GM23338 (cell line): ENCODE measurements at places on chromosomes 7 and 10. TPM values are rescaled to one million over a fixed set of nuclear protein-coding genes. Genes with fewer than 3 reads are reported as not detected.

- no peak overlapping the region for H3K4me3 ChIP-seq
- no peak overlapping the region for H3K27ac ChIP-seq
- no peaks in the 10 kb centered on the region for H3K4me1 ChIP-seq
- no peaks in the 10 kb centered on the region for H3K27me3 ChIP-seq
- no peak for DNase-seq
- no peaks in the 10 kb centered on the region for H3K36me3 ChIP-seq
Observed at GRCh38 chr7:69062020-69062765, 536.1 kb upstream of the AUTS2 start.

DNA sequence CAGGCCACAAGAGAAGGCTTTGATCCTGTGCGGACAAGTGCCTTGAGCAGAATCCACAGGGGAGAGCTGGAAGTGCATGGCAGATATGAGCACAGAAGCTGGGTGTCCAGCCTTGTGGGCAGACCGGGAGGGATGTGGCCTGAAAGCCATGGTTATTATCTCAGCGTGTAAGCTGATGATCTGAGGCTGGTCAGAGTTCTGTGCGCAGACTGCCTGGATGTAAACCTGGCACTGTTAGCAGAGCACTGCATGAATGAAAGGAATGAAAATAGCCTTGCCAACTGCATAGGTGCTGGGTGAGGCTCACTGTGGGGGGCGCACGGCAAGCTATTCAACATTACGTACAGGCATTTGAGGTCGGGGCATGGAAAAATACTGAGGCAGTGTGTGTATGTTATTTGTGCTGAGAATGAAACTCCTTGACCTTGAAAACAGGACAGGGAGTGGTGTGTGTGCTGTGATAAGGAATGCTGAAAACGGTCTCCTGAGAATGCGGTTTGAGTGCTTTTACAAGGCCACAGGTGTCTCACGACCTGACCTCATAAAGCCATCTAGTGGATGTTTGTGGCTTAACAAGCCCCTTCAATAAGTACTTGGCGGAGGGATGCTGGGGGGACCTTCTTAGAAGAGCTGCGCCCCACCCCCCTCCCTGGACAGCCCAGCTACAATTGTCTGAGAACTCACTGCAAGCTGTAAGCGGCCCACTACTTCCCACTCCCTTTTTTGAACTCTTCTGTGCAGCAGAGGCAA lies 18.7 kb downstream of the AKR1C1 start:
- H3K36me3 ChIP-seq = no peaks in the 10 kb centered on the region
- peaks cover 8% of the 10 kb centered on the region; the same call in 1 of the 2 replicates for H3K4me1 ChIP-seq

GRCh38 chr7:2937701-2938513 lies 93.8 kb upstream of the GNA12 start:
- H3K4me1 ChIP-seq = no peaks in the 10 kb centered on the region
- no peaks in the 10 kb centered on the region for H3K27me3 ChIP-seq
- no peaks in the 10 kb centered on the region; the same call in 1 of the 2 replicates for H3K36me3 ChIP-seq
- H3K27ac ChIP-seq = no peak overlapping the region
- H3K4me3 ChIP-seq = no peak overlapping the region

- no peak for DNase-seq
- H3K36me3 ChIP-seq = no peaks in the 10 kb centered on the region
- H3K4me3 ChIP-seq = no peak overlapping the region
- H3K4me1 ChIP-seq = no peaks in the 10 kb centered on the region
Observed at GRCh38 chr10:109698882-109699664, 224.2 kb downstream of the XPNPEP1 start.

- H3K4me3 ChIP-seq = no peak overlapping the region
- H3K36me3 ChIP-seq = no peaks in the 10 kb centered on the region
- H3K27ac ChIP-seq = no peak overlapping the region
- no peaks in the 10 kb centered on the region for H3K4me1 ChIP-seq
- H3K27me3 ChIP-seq = no peaks in the 10 kb centered on the region
Observed at GRCh38 chr7:47354071-47354470, 227.8 kb downstream of the TNS3 start.

DNA sequence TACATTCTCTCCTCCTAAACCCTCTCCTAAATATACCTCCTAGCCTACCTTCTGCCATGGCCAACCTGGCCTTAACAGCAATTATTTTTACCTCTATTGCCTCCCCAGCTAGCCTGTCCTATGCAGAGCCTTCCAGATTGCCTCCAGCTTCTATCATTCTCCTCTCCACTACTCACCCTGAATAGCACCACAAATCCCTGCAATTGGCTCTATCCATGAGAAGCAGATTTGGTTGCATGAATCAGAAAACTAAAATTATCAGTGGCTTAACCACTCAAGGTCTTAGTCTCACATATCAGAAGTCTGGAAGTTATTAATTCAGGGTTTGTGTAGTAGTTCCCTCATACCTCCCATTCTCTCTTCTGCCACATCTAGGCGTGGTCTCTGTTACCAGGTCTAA lies 120.3 kb upstream of the CACUL1 start:
- H3K27ac ChIP-seq = no peak overlapping the region
- H3K4me1 ChIP-seq = no peaks in the 10 kb centered on the region; the same call in 1 of the 2 replicates
- H3K27me3 ChIP-seq = no peaks in the 10 kb centered on the region
- H3K4me3 ChIP-seq = no peak overlapping the region
- DNase-seq = no peak
- H3K36me3 ChIP-seq = no peaks in the 10 kb centered on the region

GRCh38 chr7:43808410-43808809 lies 49.9 kb downstream of the BLVRA start:
- no peak for DNase-seq
- peaks cover 2% of the 10 kb centered on the region; the same call in 1 of the 2 replicates for H3K36me3 ChIP-seq
- no peaks in the 10 kb centered on the region for H3K4me1 ChIP-seq
- no peak overlapping the region for H3K27ac ChIP-seq

DNA sequence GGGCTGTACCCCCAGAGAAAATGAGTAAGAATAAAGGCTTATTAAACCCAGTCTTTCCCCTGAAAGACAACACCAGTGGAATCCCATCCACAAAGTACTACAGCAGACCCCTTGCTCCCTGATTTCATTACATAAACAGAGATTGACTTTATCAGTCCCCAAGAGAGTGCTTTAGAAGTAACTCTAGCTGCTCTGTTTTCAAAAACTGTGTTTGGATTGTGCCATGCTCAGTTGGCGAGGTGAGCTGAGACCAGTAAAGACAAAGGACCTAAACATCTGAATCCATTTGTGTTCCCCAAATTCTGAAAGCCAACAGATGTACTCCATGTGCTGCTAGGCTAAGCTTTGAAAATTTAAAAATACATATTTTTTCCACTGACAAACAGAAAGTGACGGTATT lies 127.0 kb downstream of the ATE1 start:
- no peak for DNase-seq
- no peak overlapping the region; the same call in 1 of the 2 replicates for H3K27ac ChIP-seq
- no peak overlapping the region for H3K4me3 ChIP-seq
- no peaks in the 10 kb centered on the region for H3K4me1 ChIP-seq

- no peaks in the 10 kb centered on the region for H3K36me3 ChIP-seq
- no peaks in the 10 kb centered on the region for H3K4me1 ChIP-seq
- H3K27me3 ChIP-seq = no peaks in the 10 kb centered on the region
- H3K27ac ChIP-seq = no peak overlapping the region
- no peak for DNase-seq
Observed at GRCh38 chr7:87797395-87797794, 78.8 kb downstream of the SLC25A40 start.

- no peaks in the 10 kb centered on the region for H3K27me3 ChIP-seq
- no peak overlapping the region for H3K4me3 ChIP-seq
- no peaks in the 10 kb centered on the region for H3K4me1 ChIP-seq
- DNase-seq = no peak
Observed at GRCh38 chr7:96675548-96675947, 34.1 kb downstream of the SEM1 start.

DNA sequence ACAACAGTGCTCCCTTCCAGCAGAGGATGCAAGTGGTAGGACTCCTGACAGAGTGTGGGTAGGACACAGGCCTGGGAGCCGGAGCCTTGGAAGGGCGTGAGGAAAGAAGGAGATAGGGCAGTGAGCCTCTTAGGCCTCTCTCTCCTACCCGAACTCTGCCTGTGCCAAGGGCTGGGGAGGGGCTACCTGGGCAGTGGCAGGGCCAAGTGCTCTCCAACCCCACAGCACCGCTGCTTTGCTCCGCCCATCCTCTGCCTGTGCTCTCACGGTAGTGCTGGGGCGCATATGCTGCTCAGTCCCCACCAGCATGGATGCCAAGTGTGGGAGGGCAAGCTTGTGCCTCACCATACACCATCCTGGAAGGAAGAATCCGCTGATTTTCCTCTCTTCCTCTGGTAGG lies 7.5 kb downstream of the FAM131B start:
- peaks cover 11% of the 10 kb centered on the region for H3K36me3 ChIP-seq
- no peak overlapping the region for H3K4me3 ChIP-seq
- no peaks in the 10 kb centered on the region; the same call in 1 of the 2 replicates for H3K4me1 ChIP-seq

GRCh38 chr7:131909151-131909768 lies 352.8 kb upstream of the PODXL start:
- H3K4me3 ChIP-seq = peak overlapping the region; percentile 55
- no peaks in the 10 kb centered on the region for H3K4me1 ChIP-seq
- peaks cover 56% of the 10 kb centered on the region for H3K27me3 ChIP-seq
- no peaks in the 10 kb centered on the region for H3K36me3 ChIP-seq

GRCh38 chr7:90931986-90932916 lies 332.0 kb upstream of the FZD1 start:
- no peak overlapping the region for H3K27ac ChIP-seq
- no peak overlapping the region for H3K4me3 ChIP-seq
- no peaks in the 10 kb centered on the region for H3K4me1 ChIP-seq
- no peaks in the 10 kb centered on the region for H3K27me3 ChIP-seq

DNA sequence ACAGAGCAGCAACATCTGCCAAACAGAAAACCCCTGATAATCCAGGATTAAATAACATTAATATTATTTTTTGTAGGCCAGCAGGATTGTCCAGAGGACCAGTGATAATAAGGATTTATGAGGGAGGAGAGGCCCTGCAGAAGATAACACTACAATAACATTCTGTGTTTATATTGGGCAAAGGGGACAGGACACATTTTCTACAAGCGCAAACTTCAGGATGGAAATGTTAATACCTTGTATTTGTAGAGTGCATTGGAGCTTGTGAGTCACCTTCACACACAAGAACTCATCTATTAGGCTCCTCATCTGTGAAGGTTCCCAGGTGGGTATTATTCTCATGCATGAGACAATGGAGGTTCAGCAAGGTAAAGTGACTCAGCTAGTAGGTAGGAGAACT lies 51.0 kb downstream of the BAMBI start:
- no peak for DNase-seq
- H3K4me1 ChIP-seq = no peaks in the 10 kb centered on the region
- no peaks in the 10 kb centered on the region for H3K27me3 ChIP-seq
- H3K27ac ChIP-seq = no peak overlapping the region

DNA sequence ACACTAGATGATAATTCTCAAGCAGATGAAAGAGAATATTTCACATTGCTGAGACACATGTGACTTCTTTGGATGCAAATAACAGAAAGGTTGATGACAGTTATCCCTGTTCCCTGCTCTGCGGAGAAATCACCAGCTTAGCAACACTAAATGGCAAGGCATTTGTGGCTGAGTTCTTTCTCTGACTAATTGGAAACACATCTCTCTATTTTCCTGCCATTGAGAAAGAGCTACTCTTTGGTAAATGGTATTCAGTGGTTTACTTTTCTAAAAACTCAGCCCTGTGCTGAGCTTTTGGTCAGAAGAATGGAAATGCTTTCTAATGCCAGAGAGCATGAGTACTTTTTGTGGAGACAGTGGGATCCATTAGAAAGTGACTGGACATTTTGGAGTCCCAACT lies 771.4 kb downstream of the LRMDA start:
- no peaks in the 10 kb centered on the region for H3K36me3 ChIP-seq
- no peaks in the 10 kb centered on the region; the same call in 1 of the 2 replicates for H3K4me1 ChIP-seq
- H3K27me3 ChIP-seq = no peaks in the 10 kb centered on the region
- no peak for DNase-seq

DNA sequence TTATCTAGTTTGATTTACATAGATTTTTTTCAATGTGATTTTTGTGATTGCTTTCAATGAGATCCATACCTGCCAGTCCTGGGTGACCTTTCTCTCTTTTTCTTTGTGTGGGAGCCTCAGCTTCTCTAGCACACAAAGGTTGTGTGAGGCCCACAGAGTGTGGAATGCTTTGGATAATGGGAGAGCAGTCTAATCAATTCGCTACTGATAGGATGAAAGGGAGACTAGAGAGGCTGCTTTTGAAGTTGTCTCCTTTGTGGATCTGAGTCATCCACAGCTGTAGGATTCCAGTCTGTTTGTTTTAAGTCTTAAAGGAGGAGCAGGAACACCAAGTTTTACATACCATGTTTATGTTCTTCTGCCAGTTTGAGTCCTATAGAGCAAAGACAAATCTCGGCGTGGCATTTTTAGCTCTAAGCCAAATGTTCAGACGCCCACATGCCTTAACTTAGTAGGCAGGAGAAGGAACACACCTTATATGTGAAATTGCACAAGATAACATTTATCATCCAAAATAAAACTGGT lies 330.0 kb downstream of the ARL4A start:
- H3K4me1 ChIP-seq = peaks cover 24% of the 10 kb centered on the region
- peak; percentile 61 for DNase-seq
- no peaks in the 10 kb centered on the region for H3K27me3 ChIP-seq
- H3K27ac ChIP-seq = peak overlapping the region; percentile 24; the same call in 1 of the 2 replicates
- no peak overlapping the region for H3K4me3 ChIP-seq

DNA sequence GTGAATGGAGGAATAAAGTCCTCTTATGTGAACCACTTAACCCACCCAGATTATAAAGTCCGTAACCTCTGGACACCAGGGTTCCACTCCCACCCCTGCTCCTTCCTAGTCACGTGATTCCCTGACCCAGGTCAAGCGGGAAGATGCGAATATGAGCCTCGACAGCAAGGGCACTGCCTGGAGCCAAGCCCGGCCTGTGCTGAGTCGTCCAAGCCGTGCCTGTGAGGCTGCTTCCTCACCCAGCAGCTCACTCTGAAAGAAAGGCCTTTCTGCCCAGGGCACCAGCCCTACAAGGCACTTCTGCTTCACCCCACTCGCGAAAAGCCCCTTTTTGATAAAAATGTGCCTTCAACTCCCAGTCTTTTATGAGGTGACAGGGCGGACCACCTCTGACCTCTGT lies 85.8 kb downstream of the CYTH3 start:
- no peaks in the 10 kb centered on the region for H3K27me3 ChIP-seq
- no peak overlapping the region for H3K27ac ChIP-seq
- no peak for DNase-seq
- no peaks in the 10 kb centered on the region for H3K4me1 ChIP-seq
- H3K36me3 ChIP-seq = no peaks in the 10 kb centered on the region; the same call in 1 of the 2 replicates
- no peak overlapping the region for H3K4me3 ChIP-seq

- no peak overlapping the region for H3K27ac ChIP-seq
- no peak for DNase-seq
- H3K36me3 ChIP-seq = no peaks in the 10 kb centered on the region
- H3K4me1 ChIP-seq = no peaks in the 10 kb centered on the region
- no peak overlapping the region for H3K4me3 ChIP-seq
Observed at GRCh38 chr10:119090968-119091367, 10.4 kb upstream of the EIF3A start.

ADAMTS14 gene
- total RNA-seq = 2.1 and 2.9 TPM in 2 replicates

FRMPD2 gene
- total RNA-seq = not detected in 2 replicates

SPDYE9 gene
- total RNA-seq = not detected in 2 replicates

RHOBTB1 gene
- 13.2 and 24.8 TPM in 2 replicates for total RNA-seq

UCN3 gene
- total RNA-seq = not detected in 2 replicates

LEP gene
- not detected in 2 replicates for total RNA-seq

GRID2IP gene
- 1.5 TPM in 2 replicates for total RNA-seq
